ENCODE measurements at places on chromosomes 4 and X.

- no peak for DNase-seq
These were observed 921.3 kb downstream of the NLGN4X start for GRCh38 chrX:5307416-5307815.

DNA sequence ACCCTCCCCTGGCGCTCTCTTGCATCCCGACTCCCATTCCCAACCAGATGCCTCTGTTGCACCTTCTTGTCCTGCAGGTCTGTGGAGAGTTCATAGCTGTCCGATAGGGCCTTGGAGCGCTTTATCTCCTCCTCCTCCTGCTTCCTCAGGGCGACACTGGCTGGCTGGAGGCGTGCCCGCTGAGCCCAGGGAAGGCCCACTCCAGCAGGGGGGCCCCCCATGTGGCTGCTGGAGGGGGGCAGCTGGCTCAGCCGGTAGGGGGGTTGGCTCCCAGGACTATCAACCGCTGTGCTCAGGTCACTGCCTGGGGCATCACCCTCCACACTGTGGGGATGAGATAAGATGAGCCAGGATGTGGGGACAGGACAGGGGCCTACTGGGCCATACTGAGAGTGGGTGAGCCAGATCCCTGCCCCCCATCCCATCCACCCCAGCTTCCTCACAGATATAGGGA, 25.6 kb downstream of the IQSEC2 start:
- DNase-seq, result no peak

DNA sequence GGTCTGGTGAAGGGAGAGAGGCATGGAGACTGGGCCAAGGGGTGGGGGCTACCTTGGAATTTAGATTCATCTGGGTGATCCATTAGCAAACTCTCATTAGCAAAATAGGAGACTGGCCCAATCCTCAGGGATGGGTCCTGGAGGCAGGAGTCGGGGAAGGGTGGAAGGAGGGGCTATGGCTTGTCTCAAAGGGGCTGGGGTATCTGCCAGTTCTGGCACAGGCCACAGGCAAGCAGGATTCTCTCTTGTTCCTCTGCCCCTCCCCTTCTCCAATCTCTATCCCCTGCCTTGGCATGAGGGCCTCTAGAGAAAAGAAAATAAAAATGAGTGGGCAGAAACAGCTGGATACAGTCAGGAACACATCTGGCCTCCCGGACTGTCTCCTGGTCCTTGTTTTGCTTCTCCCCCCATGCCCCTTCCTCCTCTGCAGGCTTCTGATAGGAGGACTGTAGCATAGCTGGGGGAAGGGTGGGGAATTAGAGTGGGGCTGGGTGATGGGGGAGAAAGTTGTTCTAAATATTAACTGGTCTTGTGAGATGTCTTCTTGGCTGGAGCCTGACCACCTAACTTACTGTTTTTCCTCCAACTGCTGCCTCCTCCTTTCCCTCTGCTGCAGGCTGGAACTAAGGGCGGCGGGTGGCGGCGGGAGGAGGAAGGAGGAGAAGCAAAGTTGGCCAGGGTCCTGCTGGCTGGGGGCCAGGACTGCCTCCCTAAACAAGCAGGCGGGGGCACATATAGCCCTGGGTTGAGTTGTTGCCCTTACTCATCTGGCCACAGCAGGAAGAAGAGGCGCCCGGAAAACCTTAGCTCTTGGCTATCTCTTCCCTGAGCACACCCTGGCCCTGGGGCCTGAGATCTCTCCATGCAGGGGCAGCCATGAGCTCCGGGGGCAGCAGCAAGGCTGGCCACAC, 53.3 kb upstream of the LAS1L start:
- DNase-seq, result no peak

DNA sequence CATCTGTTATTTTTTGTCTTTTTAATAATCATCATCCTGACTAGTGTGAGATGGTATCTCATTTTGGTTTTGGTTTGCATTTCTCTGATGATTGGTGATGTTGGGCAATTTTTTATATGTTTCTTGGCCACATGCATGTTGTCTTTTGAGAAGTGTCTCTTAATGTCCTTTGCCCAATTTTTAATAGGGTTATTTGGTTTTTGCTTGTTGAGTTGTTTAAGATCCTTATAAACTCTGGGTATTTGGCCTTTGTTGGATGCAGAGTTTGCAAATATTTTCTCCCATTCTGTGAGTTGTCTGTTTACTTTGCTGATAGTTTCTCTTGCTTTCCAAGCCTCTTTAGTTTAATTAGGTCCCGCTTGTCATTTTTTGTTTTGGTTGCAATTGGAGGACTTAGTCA, 152.1 kb upstream of the MED14 start:
- DNase-seq, result no peak

All from stimulated activated CD4-positive, alpha-beta T cell treated with anti-CD3 and anti-CD28 coated beads, Interleukin-15, amount 100 ng/mL, for 24 hours (primary cell).